Endodermal cell (in vitro differentiated cells): ENCODE measurements at places on chromosomes 13 and 19. TPM values are rescaled to one million over a fixed set of nuclear protein-coding genes. Genes with fewer than 3 reads are reported as not detected.

The SOX1 gene
- not detected in 2 replicates for total RNA-seq

The PTGIR gene
- not detected in 2 replicates for total RNA-seq

The ZNF675 gene
- total RNA-seq, result 26.7 to 39.5 TPM (median 26.7 TPM) in 3 replicates

The PTPRS gene
- total RNA-seq, result 213 to 240 TPM (median 226 TPM) in 3 replicates

The TMEM221 gene
- total RNA-seq, result 2.8 and 3.5 TPM in 2 replicates

The PRR20E gene
- not detected in 2 replicates for total RNA-seq

The FSD1 gene
- 20.5 to 37.9 TPM (median 35.2 TPM) in 3 replicates for total RNA-seq

The KIR3DL2 gene
- total RNA-seq, result not detected in 2 replicates

The MFSD12 gene
- total RNA-seq, result 48.2 to 53.1 TPM (median 49.5 TPM) in 3 replicates

The ERCC5 gene
- total RNA-seq, result 19.3 to 25.4 TPM (median 22.4 TPM) in 3 replicates

The PCSK4 gene
- total RNA-seq, result 31.6 to 33.4 TPM (median 33.1 TPM) in 3 replicates

The WASF3 gene
- total RNA-seq, result 18.8 and 20.5 TPM in 2 replicates

- H3K4me1 ChIP-seq, result peaks cover 8% of the 10 kb centered on the region
- no peak for DNase-seq
- H3K27ac ChIP-seq, result peak overlapping the region; percentile 82
- no peaks in the 10 kb centered on the region for H3K27me3 ChIP-seq
These were observed 108.5 kb upstream of the C1QTNF9B start for GRCh38 chr13:24005755-24006281.

DNA sequence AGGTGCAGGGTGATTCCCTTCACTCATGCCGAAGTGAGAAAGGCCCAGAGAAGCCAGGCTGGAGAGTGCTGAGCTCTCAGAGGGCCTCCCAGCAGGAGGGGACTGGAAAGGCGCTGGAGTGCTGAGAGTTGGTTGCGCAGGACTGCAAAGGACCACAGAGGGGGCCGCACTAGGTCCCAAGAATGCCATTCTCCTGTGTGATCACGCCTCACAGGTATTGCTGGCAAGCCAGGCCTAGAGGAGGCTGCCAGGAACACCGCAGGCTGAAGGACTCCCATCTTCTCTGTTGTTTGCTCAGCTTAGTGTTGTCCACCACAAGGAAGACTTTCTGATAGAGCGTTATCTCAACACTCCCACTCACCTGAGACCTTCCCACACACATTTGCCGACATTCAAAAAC lies 165.0 kb downstream of the FGF14 start:
- H3K27ac ChIP-seq, result no peak overlapping the region
- peak; percentile 59 for DNase-seq
- no peaks in the 10 kb centered on the region for H3K4me1 ChIP-seq
- no peak overlapping the region for H3K4me3 ChIP-seq

GRCh38 chr19:15680478-15681322 lies 7.8 kb downstream of the CYP4F12 start:
- no peak for DNase-seq
- H3K27me3 ChIP-seq, result no peaks in the 10 kb centered on the region
- no peak overlapping the region for H3K4me3 ChIP-seq
- no peaks in the 10 kb centered on the region for H3K36me3 ChIP-seq
- H3K27ac ChIP-seq, result no peak overlapping the region

- no peak overlapping the region for H3K27ac ChIP-seq
- no peaks in the 10 kb centered on the region for H3K36me3 ChIP-seq
- H3K4me1 ChIP-seq, result no peaks in the 10 kb centered on the region
- H3K4me3 ChIP-seq, result no peak overlapping the region
- no peaks in the 10 kb centered on the region for H3K27me3 ChIP-seq
These were observed 361.6 kb downstream of the RBM26 start for GRCh38 chr13:79044415-79044814.

GRCh38 chr13:110308656-110309359 lies 1.7 kb downstream of the COL4A2 start:
- H3K4me3 ChIP-seq, result peak overlapping the region; percentile 92
- no peaks in the 10 kb centered on the region for H3K27me3 ChIP-seq
- peaks cover 47% of the 10 kb centered on the region for H3K36me3 ChIP-seq
- DNase-seq, result peak; percentile 73
- H3K27ac ChIP-seq, result peak overlapping the region; percentile 20

GRCh38 chr19:50978772-50979390 lies 4.8 kb downstream of the KLK7 start:
- H3K27ac ChIP-seq, result no peak overlapping the region
- H3K36me3 ChIP-seq, result no peaks in the 10 kb centered on the region
- peaks cover 10% of the 10 kb centered on the region for H3K27me3 ChIP-seq
- peak; percentile 50 for DNase-seq

GRCh38 chr19:48745208-48745995 lies 1.3 kb downstream of the IZUMO1 start:
- H3K27ac ChIP-seq, result no peak overlapping the region
- no peak overlapping the region for H3K4me3 ChIP-seq
- H3K36me3 ChIP-seq, result peaks cover 10% of the 10 kb centered on the region
- DNase-seq, result peak; percentile 82
- H3K27me3 ChIP-seq, result peaks cover 6% of the 10 kb centered on the region

DNA sequence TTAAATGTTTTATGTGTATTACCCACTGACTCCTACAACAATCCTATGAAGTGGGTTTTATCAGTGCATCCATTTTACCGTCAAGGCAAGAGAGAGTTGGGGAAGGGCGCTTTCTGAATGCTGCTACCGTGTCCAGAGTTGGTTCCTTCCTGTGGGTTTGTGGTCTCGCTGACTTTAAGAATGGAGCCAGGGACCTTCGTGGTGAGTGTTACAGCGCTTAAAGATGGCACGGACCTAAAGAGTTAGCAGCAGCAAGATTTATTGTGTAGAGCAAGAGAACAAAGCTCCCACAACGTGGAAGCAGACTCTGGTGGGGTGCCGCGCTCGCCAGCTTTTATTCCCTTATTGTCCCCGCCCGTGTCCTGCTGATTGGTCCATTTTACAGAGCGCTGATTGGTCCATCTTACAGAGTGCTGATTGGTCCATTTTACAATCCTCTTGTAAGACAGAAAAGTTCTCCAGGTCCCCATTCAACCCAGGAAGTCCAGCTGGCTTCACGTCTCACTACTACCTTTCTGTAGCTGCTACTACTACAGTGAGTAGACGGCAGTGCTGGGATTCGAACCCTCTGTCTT lies 6.1 kb downstream of the OSCAR start:
- no peaks in the 10 kb centered on the region for H3K4me1 ChIP-seq
- H3K4me3 ChIP-seq, result no peak overlapping the region
- DNase-seq, result no peak
- H3K36me3 ChIP-seq, result no peaks in the 10 kb centered on the region

DNA sequence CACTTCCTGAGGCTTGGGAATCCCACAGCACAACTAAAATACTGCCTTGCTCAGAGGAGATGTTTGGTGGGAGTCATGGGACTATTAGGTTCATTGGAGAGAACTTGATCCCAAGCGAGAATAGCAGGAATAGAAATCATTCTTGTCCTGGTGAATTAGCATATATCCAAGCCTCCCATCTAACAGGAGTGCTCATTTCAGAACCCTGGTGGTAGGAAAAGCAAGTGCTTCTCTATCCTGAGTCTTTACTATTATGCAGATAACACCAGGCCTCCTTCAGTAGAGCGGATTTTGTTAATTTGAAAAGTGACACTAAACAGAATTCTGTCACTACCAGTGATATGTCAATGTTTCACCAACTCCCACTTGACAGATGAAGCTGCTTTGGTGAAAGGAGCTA lies 199.5 kb downstream of the ATP8A2 start:
- no peak overlapping the region for H3K4me3 ChIP-seq
- H3K27me3 ChIP-seq, result no peaks in the 10 kb centered on the region
- DNase-seq, result no peak
- H3K4me1 ChIP-seq, result no peaks in the 10 kb centered on the region
- no peaks in the 10 kb centered on the region for H3K36me3 ChIP-seq
- no peak overlapping the region for H3K27ac ChIP-seq

DNA sequence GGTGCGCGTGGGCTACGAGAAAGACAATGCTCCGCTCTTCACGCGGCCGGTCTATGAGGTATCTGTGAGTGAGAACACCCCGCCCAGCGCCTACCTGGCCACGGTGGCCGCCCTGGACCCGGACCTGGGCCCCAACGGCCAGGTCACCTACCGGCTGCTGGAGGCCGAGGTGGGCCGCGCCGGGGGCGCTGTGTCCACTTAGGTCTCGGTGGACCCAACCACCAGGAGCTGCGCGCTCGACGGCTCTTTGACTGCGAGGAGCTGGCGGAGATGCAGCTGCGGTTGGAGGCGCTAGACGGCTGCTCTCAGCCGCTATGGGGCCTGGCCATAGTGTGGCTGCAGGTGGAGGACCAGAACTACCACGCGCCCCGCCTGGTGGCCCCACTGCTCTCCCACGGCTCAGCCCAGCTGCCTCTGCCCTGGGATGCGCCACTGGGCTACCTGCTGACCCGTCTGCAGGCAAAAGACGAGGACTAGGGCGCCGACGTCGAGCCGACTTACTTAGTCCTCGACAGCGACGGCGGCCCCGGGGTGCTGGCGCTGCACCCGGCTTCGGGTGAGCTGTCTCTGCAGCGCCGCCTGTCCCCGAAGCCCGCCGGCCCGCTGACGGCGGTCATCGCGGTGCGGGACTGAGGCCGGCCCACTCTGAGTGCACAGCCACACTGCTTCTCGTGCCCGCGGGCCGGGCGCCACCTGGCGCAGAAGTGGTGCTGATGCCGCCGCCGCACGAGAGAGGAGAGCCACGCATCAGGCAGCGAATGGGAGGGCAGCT lies 173.0 kb downstream of the OLFM4 start:
- no peak overlapping the region for H3K27ac ChIP-seq
- H3K4me3 ChIP-seq, result no peak overlapping the region
- H3K27me3 ChIP-seq, result peaks cover 71% of the 10 kb centered on the region
- peak; percentile 87 for DNase-seq
- no peaks in the 10 kb centered on the region for H3K36me3 ChIP-seq

- H3K4me3 ChIP-seq, result peak within 1 kb of the TSS; percentile 78
- no peak within 1 kb of the TSS for H3K27ac ChIP-seq
- peak; percentile 77 for DNase-seq
- no peaks in the 10 kb centered on the region for H3K36me3 ChIP-seq
These were observed at the start of gene GAMT for GRCh38 chr19:1401138-1401888. Gene GAMT, minus strand, starts transcription at chr19:1401542. Its CDS starts 66 bp downstream, at chr19:1401476.

- peak; percentile 73 for DNase-seq
- no peaks in the 10 kb centered on the region for H3K27me3 ChIP-seq
- H3K4me3 ChIP-seq, result no peak overlapping the region
These were observed 1146.2 kb upstream of the SPRY2 start for GRCh38 chr13:81487151-81487550.

DNA sequence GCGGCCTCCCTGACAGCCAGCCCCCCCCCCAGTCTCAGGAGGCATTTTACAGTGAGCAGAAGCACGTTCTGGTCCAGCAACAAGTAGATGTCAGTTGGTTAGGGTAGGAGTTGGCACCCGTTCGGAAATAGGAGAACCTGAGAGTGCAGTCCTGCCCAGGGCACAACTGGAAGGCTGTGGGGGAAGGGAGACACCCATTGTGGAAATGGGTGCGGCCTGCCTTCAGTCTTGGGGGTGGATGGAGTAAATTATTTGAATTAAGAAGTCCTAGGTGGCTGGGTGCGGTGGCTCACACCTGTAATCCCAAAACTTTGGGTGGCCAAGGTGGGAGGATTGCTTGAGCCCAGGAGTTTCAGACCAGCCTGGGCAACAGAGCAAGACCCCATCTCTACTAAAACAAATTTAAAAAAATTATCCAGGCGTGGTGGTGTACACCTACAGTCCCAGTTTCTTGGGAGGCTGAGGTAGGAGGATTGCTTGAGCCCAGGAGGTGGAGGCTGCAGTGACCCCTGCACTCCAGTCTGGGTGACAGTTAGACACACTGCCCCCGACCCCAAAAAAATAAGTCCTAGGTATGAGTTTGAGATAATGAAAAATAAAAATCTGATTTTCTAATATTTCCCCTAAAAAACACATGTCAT lies 1.2 kb downstream of the CIRBP start:
- H3K36me3 ChIP-seq, result peaks cover 42% of the 10 kb centered on the region
- DNase-seq, result no peak
- H3K4me1 ChIP-seq, result peaks cover 23% of the 10 kb centered on the region
- peak overlapping the region; percentile 86 for H3K4me3 ChIP-seq
- H3K27me3 ChIP-seq, result peaks cover 9% of the 10 kb centered on the region

- H3K27ac ChIP-seq, result no peak overlapping the region
- no peak overlapping the region for H3K4me3 ChIP-seq
- no peaks in the 10 kb centered on the region for H3K27me3 ChIP-seq
- no peak for DNase-seq
- no peaks in the 10 kb centered on the region for H3K36me3 ChIP-seq
- H3K4me1 ChIP-seq, result no peaks in the 10 kb centered on the region
These were observed 68.6 kb upstream of the MIR17HG start for GRCh38 chr13:91278888-91279287.

GRCh38 chr13:25217023-25217885 lies 45.2 kb upstream of the AMER2 start:
- H3K27ac ChIP-seq, result peak overlapping the region; percentile 92
- H3K4me3 ChIP-seq, result no peak overlapping the region
- H3K4me1 ChIP-seq, result no peaks in the 10 kb centered on the region
- H3K36me3 ChIP-seq, result no peaks in the 10 kb centered on the region

GRCh38 chr13:95560387-95560786 lies 7.9 kb downstream of the CLDN10 start:
- no peaks in the 10 kb centered on the region for H3K36me3 ChIP-seq
- H3K27me3 ChIP-seq, result no peaks in the 10 kb centered on the region
- no peak overlapping the region for H3K4me3 ChIP-seq
- H3K4me1 ChIP-seq, result no peaks in the 10 kb centered on the region
- no peak overlapping the region for H3K27ac ChIP-seq
- DNase-seq, result no peak

DNA sequence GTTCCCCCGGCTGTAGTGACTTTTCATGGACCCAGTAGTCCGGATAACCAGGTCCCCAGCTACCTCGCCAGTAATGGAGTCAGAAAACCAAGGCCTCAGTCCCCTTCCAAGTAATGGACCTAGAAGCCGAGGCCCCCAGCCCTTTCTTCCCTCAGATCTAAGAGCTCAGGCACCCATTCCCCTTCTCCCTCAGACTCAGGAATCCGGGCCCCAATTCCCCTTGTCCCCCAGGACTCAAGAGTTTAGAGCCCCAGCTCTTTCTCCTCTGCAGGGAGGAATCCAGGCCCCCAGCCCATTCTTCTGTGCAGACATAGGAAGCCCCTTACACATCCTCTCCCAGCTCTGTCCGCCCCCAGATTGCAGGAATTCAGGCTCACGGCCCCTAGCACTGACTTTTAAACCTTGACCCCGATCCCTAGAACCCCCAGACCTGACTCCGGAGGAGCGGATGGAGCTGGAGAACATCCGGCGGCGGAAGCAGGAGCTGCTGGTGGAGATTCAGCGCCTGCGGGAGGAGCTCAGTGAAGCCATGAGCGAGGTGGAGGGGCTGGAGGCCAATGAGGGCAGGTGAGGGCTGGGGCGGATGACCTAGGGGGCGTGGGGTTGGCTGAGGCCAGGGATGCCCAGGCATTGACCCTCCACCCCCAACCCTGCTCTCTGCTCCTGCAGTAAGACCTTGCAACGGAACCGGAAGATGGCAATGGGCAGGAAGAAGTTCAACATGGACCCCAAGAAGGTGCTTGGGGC lies 938 bp downstream of the CYTH2 start:
- H3K36me3 ChIP-seq, result peaks cover 51% of the 10 kb centered on the region
- H3K27me3 ChIP-seq, result no peaks in the 10 kb centered on the region
- DNase-seq, result no peak
- H3K4me1 ChIP-seq, result peaks cover 4% of the 10 kb centered on the region
- no peak overlapping the region for H3K27ac ChIP-seq

GRCh38 chr13:40518481-40518882 lies 148.0 kb downstream of the FOXO1 start:
- peaks cover 13% of the 10 kb centered on the region for H3K4me1 ChIP-seq
- DNase-seq, result peak; percentile 67
- H3K27ac ChIP-seq, result no peak overlapping the region
